ENCODE measurements at places on chromosomes 3 and 15. TPM values are rescaled to one million over a fixed set of nuclear protein-coding genes. Genes with fewer than 3 reads are reported as not detected.
A peak's percentile ranks its signal among the peaks of the same experiment; 100 is the strongest.

The TMIE gene
- polyA plus RNA-seq = 1.0 TPM

The CFAP44 gene
- polyA plus RNA-seq = 5.0 TPM

The ZMYND10 gene
- polyA plus RNA-seq = 0.99 TPM

The CP gene
- 1.0 TPM for polyA plus RNA-seq

The P2RY14 gene
- 0.53 TPM for polyA plus RNA-seq

The RASGRP1 gene
- 0.60 TPM for polyA plus RNA-seq

DNA sequence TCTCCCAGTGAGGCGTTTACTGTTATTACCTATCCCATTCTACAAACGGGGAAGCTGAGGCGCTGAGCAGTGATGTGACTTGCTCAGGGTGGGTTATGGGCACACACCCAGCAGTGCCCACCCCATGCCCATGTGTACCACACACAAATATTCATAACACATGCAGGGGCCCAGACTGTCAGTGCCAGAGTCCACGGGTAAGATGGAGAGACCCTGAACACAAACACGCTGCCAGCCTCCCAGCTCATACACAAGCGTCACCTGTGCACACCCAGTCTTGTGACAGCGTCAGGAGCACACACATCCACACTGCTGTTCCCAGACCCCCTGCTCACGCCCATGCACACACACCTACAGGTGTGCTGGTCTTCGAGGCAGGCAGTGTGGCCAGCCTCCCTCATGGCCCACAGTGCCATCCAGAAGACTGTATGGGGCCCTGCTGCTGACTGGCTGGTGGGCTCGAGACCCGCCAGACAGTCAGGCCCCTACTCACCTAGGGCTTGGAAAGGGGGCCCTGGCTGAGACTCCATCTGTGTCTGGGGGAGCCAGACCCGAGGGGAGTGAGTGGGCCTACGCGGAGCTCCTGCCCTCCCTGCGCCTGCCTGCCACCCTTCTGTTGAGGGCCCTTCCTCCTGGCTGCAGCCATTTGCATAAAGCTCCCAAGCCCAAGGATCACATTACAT lies 39.4 kb downstream of the DNAJB8 start:
- H3K27me3 ChIP-seq = peaks cover 56% of the 10 kb centered on the region
- no peak for DNase-seq
- peaks cover 10% of the 10 kb centered on the region for H3K4me1 ChIP-seq
- H3K36me3 ChIP-seq = no peaks in the 10 kb centered on the region

DNA sequence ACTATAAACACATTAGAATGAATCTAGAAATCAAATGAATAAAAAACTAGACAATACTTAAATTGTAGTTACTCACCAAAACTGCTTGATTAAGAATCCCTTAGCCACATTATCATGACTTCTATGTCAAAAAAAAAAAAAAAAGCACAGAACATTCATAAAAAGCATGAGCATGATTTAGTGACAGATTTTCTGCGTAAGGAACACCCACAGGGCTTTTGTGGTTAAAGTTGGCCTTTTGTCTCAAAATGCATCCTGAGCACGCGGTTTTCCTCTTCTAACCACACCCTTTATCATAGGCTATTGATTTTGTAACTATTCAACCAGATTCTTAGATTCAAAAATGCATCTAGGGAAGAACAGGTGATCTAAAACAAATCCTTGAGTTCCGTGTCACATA lies 334.0 kb upstream of the NR2F2 start:
- no peak overlapping the region for H3K4me3 ChIP-seq
- no peak overlapping the region for H3K27ac ChIP-seq
- no peak for DNase-seq

GRCh38 chr3:123159926-123160635 lies 41.7 kb upstream of the SEC22A start:
- peaks cover 4% of the 10 kb centered on the region for H3K4me1 ChIP-seq
- DNase-seq = no peak
- no peak overlapping the region for H3K4me3 ChIP-seq
- H3K27ac ChIP-seq = no peak overlapping the region
- H3K36me3 ChIP-seq = peaks cover 41% of the 10 kb centered on the region

DNA sequence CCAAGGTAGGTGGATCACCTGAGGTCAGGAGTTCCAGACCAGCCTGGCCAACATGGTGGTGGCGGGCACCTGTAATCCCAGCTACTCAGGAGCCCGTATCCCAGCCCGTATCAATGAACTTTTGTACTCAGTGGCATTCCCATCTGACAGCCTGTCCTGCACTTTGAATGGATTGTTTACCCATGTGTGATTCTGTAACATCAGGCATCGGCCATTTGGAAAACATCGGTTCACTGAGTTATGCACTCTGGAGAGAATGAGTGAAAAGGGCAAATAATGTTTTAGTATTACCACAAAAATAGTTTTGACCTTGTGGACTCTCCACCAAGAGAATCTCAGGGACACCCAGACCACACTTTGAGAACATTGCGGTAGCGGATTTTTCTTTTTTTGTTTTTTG lies 13.6 kb downstream of the KLHL25 start:
- no peak for DNase-seq
- peaks cover 53% of the 10 kb centered on the region for H3K4me1 ChIP-seq
- no peak overlapping the region for H3K4me3 ChIP-seq

DNA sequence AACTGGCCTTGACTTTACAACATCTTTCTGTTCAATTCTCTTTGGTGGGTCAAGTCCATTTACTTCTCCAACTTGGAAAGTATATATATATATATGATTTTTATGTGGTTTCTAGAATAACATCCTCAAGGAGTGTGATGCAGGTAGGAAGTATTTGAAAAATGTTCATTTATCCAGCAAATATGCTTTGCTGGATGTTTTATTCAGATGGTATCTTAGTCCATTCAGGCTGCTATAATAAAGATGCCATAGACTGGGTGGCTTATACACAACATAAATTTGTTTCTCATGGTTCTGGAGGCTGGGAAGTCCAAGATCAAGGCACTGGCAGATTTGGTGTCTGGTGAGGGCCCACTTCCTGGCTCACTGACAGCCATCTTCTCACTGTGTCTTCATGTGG lies 168.7 kb upstream of the RASGRP1 start:
- no peaks in the 10 kb centered on the region for H3K27me3 ChIP-seq
- no peak overlapping the region for H3K27ac ChIP-seq
- no peaks in the 10 kb centered on the region for H3K4me1 ChIP-seq

DNA sequence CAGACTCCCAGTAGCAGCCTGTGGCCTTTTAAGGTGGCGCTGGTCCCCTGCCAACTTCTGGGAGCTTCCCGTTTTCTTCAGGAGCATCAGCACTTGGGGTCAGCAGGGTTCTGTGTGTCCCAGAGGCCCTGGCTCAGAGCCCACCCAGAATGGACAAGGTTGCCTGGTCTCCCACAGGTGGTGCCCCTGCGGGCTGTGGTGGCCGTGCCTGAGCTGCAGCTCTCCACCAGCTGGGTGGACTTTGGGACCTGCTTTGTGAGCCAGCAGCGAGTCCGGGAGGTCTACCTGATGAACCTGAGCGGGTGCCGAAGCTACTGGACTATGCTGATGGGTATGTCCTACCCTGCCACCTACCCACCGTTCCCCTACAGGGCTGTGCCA lies 15.5 kb downstream of the ACAA1 start:
- H3K27ac ChIP-seq = no peak overlapping the region
- H3K4me1 ChIP-seq = no peaks in the 10 kb centered on the region
- H3K36me3 ChIP-seq = peaks cover 54% of the 10 kb centered on the region
- H3K27me3 ChIP-seq = no peaks in the 10 kb centered on the region
- H3K4me3 ChIP-seq = no peak overlapping the region

- no peak overlapping the region for H3K27ac ChIP-seq
- H3K4me1 ChIP-seq = no peaks in the 10 kb centered on the region
- no peaks in the 10 kb centered on the region for H3K36me3 ChIP-seq
- no peaks in the 10 kb centered on the region for H3K27me3 ChIP-seq
- DNase-seq = no peak
Measured at GRCh38 chr3:144429719-144430121, 458.1 kb downstream of the DIPK2A start.

DNA sequence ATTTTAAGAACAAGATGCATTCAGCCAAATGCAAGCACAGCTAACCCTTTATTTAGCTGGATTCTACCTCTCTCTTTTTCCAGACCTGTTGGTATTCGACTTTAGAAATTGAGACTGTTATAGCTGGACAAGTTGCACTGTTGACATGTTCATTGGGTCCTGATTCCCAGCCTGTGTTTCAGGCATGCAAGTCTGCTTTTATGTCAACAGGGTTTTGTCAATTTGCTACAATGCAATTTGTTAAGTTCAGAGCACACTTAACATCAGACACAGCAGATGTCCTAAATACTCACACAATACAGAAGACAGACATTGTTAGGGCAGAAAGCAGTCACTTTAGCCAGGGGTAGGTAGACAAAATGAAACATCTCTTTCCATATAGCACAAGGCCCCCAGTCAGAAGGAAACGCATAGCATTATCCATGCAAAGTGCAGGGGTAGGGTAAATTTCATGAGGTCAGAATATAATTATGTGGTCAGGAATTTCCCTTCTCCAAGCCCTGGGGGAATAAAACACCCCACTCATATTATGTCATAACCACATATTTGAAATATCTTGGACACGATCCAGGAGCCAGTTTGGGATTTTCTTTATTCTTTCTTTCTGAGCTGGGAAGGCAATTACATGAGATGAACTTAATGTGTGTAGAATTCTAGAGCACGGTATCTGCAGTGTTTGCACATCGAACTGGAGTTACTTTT lies 504.1 kb downstream of the NTRK3 start:
- H3K36me3 ChIP-seq = no peaks in the 10 kb centered on the region
- H3K27ac ChIP-seq = no peak overlapping the region
- no peaks in the 10 kb centered on the region for H3K4me1 ChIP-seq
- no peaks in the 10 kb centered on the region for H3K27me3 ChIP-seq
- DNase-seq = peak; percentile 56
- H3K4me3 ChIP-seq = no peak overlapping the region

DNA sequence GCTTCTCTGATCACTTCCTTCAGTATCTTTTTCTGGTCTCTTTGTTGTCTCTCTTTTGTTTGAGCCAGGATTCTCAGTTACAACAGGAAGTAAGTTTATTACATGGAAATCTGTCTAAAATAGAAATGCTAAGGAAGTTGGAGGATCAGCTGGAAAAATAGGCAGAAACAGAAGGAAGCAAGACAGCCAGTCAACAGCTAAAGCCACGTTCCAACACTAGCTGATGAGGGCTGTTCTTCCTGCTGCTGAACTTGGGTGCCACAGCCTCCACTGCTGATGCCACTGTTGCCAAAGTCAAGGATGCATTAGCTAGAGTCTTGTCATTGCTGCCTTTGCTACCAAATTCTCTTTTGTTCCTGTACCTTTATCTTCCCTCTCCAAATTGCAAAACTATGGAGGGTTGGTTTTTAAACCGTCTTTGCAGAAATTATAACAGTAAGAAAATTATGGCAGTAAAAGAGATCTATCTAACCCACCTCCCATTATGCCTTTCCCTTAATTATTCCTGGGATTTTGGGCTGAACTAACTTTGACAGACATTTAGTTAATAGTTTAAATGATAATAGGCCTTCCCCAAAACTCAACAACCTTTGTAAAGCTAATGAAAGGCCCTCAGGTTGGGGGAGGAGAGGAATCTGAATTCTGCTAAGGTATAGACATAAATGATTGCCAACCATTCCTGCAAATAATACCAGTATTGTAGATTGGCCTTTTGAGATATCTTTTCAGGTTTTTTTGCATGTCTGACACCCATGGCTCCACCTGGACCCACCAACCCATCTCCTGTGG lies 27.4 kb upstream of the OR5K4 start:
- no peaks in the 10 kb centered on the region for H3K4me1 ChIP-seq
- no peak overlapping the region for H3K4me3 ChIP-seq
- peak; percentile 10 for DNase-seq
- no peaks in the 10 kb centered on the region for H3K36me3 ChIP-seq
- H3K27ac ChIP-seq = no peak overlapping the region

DNA sequence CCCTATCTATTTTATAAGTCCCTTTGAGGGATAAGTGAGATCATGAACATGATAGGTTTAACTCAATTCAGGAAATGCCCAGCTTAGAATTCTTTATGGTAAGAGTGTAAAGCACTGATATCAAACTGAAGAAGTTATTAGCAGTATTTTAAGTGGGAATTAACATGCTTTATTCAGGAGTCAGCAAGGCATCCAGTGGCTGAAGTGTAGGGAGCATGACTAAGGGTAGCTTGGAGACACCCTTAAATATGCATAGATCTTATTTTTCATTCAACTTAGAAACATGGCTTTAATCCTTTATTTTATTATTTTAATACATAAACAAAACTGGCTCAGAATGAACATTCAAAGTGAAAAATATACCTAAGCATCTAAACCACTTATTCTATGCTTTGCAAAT lies 158.3 kb upstream of the LPP start:
- H3K36me3 ChIP-seq = no peaks in the 10 kb centered on the region
- DNase-seq = no peak
- no peak overlapping the region for H3K27ac ChIP-seq
- H3K27me3 ChIP-seq = no peaks in the 10 kb centered on the region
- peaks cover 12% of the 10 kb centered on the region for H3K4me1 ChIP-seq

GRCh38 chr3:112979244-112979832 lies 4.4 kb upstream of the CD200R1 start:
- no peaks in the 10 kb centered on the region for H3K27me3 ChIP-seq
- no peak overlapping the region for H3K27ac ChIP-seq
- H3K36me3 ChIP-seq = no peaks in the 10 kb centered on the region
- H3K4me3 ChIP-seq = no peak overlapping the region
- no peaks in the 10 kb centered on the region for H3K4me1 ChIP-seq

- H3K4me1 ChIP-seq = peaks cover 15% of the 10 kb centered on the region
- H3K27me3 ChIP-seq = no peaks in the 10 kb centered on the region
Measured at GRCh38 chr15:48560321-48561051, 85.0 kb downstream of the FBN1 start.

GRCh38 chr15:88344786-88345185 lies 88.2 kb upstream of the NTRK3 start:
- no peak for DNase-seq
- no peak overlapping the region for H3K4me3 ChIP-seq
- no peaks in the 10 kb centered on the region for H3K36me3 ChIP-seq
- no peaks in the 10 kb centered on the region for H3K27me3 ChIP-seq

DNA sequence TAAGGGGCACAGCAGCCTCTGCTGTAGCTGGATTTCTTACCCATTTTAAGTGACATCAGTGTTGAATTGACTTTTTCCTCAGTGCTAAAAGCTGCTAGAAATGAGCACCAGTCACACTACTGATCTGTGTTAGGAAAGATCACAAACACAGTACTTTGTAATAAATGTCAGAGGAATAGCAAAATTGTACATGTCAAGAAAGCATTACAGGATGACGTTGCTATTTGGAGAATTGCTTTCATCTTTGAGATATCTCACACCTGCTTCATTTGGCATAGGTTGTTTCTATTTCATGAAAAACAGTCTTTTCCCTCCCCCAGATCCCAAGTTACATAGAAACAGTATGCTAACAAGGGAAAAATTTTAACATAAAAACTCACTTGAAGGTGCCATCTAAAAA lies 77.8 kb downstream of the SLC25A26 start:
- no peaks in the 10 kb centered on the region for H3K27me3 ChIP-seq
- peaks cover 15% of the 10 kb centered on the region for H3K4me1 ChIP-seq

DNA sequence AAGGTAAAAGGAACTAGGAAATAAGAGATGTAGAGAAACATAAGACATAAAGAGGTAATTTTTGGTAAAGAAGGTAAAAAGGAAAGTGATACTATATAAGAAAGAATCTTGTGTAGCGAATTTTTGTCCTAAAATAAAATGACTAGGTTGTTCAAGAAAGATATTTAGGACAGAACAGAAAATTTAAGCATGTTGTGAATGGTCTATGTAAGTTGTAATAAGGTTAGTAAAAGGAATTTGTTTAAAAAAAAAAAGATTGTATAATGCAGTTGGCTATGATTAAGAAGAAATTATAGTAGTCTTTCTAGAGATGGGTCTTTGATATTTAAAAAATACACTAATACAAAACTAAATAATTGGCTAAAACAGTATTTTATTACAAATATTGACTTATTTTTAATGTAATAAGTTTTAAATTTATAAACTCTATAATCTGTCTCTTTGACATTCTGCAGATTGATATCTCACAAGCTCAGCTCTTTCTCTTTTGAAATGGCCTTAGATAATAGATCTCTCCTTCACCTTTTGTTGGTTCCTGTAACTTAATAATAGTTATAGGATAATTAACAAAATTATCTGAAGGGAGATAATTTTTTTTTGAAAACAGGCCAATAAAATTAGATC lies 3.7 kb upstream of the SLC41A3 start:
- H3K27me3 ChIP-seq = no peaks in the 10 kb centered on the region
- H3K36me3 ChIP-seq = no peaks in the 10 kb centered on the region
- peaks cover 11% of the 10 kb centered on the region for H3K4me1 ChIP-seq

Data from muscle of leg (tissue), 16 donors.